ENCODE measurements at places on chromosomes 2 and 18.

- DNase-seq = no peak
These were observed 9.5 kb upstream of the SMARCAL1 start for GRCh38 chr2:216402751-216403150.

DNA sequence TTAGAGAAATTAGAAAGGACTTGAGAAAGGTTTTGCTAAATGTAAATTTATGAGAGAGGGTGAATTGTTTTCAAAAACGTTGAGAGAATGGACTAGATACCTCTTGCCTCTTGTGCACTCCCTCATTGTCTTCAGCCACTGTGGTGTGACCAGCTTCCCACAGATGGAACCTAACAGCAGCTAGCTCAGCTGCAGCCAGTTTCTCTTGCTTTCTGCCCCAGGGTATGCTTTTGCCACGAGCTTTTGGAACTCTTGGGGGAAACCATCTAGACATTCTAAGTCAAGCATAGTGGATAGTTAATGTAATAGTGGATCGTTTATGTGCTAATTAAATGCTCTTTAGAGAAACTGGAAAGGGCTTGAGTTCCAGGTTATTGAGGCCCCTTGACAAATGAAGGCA, 288.2 kb downstream of the CTNNA2 start:
- no peak for DNase-seq

DNA sequence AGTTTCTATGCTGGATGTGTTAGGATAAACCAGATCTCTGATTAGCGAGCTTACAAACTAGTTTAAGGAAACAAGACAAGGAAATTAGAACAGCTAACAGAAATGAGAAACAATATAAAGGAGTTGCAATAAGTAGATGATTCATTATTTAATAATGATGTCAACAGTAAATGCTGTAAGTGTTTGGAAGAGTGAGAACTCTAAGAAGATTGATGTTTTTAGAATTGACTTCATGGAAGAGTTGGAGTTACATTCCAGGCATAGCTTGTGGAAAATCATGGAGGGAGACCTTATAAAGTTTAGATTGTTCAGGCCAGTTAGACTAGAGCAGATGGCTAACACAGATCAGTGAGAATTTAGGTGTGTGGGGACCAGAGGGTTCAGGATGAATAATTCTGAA, 32.6 kb downstream of the PPP1R1C start:
- no peak for DNase-seq

GRCh38 chr2:221034973-221035372, 537.1 kb downstream of the EPHA4 start:
- DNase-seq = no peak

- peak; percentile 84 for DNase-seq
These were observed 1.1 kb upstream of the NYAP2 start for GRCh38 chr2:225398372-225398771.

DNA sequence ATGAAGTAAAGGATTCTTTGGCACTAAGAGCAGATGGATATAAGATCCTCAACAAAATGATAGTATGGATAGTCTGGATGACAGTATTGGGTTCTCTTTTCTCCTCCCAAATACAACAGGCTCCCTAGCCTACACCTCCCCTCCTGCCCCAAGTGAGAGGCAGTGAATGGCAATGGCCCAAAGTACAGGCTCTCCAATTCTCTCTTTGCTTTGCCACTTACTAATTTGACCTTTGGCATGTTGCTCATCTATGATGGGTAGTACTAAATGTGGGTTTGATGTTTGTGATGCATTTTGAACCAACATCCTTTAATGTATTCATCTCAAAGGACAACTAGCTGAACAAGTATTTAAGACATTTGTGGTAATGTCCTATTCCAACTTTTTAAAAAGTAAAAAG, 65.9 kb downstream of the EIF5B start:
- DNase-seq = no peak

- DNase-seq = no peak
These were observed 68.0 kb upstream of the ZNF236 start for GRCh38 chr18:76754351-76754750.
